Sigmoid colon (tissue), 7 donors: ENCODE measurements at places on chromosomes 7 and 10. TPM values are rescaled to one million over a fixed set of nuclear protein-coding genes. Genes with fewer than 3 reads are reported as not detected.

DNA sequence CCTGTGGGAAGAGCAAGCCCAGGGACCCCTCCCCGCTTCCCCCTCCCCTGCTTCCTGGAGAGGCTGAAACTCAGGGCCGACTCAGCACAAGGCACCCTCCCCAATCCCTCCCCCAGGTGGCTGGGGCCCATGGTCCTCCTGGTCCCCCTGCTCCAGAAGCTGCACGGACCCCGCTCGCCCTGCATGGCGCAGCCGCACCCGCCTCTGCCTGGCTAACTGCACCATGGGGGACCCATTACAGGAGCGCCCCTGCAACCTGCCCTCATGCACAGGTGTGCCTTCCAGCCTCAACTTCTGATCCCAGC lies 19.7 kb upstream of the ZNF862 start:
- DNase-seq: no peak

- no peak for DNase-seq
Measured at GRCh38 chr7:13749636-13750035, 239.8 kb downstream of the ETV1 start.

GRCh38 chr10:108757946-108758345 lies 1165.4 kb downstream of the XPNPEP1 start:
- no peak for DNase-seq

The MEIG1 gene
- polyA plus RNA-seq: not detected

GRCh38 chr10:72732521-72732920 lies 40.6 kb downstream of the MCU start:
- DNase-seq: no peak

The SFRP4 gene
- 0.23 TPM for polyA plus RNA-seq
